ENCODE measurements at places on chromosomes 3 and 15. TPM values are rescaled to one million over a fixed set of nuclear protein-coding genes. Genes with fewer than 3 reads are reported as not detected.

DNA sequence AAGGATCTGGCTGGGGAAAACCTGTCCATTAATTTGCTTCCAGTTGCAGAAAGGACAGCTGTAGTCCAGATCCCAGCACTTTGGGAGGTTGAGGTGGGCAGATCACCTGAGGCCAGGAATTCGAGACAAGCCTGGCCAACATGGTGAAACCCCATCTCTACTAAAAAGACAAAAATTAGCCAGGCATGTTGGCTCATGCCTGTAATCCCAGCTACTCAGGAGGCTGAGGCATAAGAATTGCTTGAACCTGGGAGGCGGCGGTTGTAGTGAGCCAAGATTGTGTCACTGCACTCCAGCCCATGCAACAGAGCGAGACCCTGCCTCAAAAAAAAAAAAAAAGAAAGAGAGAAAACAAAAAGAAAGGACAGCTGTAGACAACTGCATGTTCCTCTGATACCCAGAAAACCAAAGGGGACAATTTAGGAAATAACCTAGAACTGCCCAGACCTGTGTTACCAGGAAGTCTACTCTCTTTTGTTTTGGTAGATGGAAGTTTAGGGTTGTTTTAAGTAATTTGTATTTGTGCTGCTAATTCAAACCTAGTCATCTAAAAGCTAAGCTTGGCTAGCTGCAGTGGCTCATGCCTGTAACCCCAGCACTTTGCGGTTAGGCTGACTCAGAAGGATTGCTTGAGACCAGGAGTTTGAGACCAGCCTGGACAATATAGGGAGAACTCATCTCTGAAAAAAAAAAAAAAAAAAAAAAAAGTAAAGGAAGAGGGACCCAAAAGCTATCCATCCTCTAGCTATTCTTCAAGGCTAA, 22.7 kb downstream of the EXD1 start:
- DNase-seq, result no peak

DNA sequence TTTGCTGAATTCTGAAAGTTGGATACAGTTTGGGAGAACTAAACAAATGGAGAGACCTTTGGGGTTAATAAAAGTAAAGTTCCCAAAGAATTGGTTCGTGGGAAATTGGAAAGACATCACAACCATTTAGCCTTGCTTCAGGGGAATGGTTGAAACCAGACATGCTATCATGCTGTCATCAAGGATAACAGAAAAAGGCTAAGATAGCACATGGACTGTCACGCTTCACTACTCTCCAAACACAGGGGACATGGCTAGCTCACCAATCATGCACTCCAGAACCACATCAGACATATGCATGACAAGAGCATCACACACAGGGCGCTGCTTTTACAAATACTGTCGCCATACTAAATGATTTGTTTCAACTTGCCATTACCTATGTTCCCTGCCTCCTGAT, 671.7 kb upstream of the ROBO1 start:
- no peak for DNase-seq

The ASB14 gene
- not detected for total RNA-seq

The UPK1B gene
- 49.2 TPM for total RNA-seq

DNA sequence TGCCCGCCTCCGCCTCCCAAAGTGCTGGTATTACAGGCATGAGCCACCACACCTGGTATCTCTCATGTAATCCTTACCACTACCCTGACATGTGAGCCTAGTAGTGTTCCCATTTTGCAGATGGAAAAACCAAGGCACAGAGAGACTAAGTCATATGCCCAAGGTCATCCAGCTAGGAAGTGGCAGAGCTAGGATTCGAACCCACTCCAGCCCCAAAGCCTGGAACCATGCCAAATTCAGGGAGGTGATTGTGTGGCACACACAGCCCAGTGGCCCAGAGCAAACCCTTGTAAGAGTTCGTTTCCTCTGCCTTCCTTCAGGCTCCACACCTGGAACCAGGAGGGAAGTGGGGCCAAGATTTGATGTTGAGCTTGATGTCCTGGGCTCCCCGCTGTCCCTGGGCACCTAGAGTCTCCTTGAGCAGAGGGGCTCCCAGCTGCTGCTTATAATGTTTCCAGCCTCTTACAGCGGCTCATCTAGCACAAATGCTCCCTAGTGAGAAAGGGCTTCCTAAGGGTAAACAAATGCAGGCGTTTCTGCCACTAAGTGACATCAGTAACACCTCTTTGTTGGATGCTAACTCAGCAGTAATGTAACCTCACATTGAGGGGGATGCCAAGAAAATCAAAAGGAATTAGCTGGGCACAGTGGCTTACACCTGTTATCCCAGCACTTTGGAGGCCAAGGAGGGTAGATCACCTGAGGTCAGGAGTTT, 3.6 kb downstream of the HAPLN3 start:
- DNase-seq, result no peak

The PTPRG gene
- total RNA-seq, result 29.3 TPM

The AHSG gene
- total RNA-seq, result 0.27 TPM

- DNase-seq, result no peak
Measured at GRCh38 chr3:69005071-69005790, 8.3 kb downstream of the EOGT start.

GRCh38 chr3:17399586-17399985, 342.8 kb downstream of the TBC1D5 start:
- DNase-seq, result no peak

DNA sequence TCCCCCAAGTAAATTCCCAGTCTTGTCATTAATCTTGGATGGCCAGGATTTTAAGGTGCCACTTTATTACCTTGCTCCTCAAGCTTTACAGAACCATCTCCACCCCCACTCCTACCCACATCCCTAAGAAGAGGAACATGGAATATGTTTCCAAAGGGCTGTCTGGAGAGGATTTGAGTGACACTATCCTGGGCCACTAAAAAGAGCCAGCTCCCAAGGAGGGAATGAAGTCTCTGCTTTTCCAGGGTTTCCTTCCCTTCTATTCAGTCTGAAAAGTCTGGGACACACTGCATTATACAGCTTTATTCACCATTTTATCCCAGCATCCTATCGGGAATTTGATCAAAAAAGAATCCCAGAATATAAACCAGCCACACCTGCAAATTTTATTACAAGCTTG, 35.6 kb upstream of the MECOM start:
- no peak for DNase-seq

The VWA5B2 gene
- total RNA-seq, result 23.7 TPM

- no peak for DNase-seq
Measured at GRCh38 chr3:48141604-48142137, 46.5 kb downstream of the CDC25A start.

DNA sequence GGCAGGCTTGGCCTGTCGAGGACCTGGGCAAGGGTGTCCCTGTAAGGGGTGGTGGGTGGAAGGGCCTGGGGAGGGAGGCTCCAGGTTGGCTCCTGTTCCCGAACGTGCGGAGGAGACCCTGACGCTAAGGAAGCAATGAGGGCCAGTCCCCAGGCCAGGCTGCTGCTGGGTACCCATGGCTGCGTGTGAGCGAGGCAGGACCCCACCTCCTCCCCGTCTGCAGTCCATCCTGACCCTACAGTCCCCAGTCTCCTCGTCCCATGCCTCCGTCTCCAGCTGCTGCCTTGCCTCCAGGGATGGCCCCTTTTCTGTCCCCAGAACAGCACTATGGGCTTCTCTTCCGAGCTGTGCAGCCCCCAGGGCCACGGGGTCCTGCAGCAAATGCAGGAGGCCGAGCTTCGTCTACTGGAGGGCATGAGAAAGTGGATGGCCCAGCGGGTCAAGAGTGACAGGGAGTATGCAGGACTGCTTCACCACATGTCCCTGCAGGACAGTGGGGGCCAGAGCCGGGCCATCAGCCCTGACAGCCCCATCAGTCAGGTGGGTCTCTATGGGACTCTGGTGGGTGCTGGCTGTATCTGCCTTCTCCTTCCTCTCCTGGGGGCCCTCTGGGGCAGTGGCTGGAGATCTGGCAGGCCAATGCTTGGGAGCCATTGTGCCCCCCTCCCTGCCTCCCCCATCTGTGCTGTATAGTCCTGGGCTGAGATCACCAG, 571 bp downstream of the FES start:
- DNase-seq, result no peak

- no peak for DNase-seq
Measured at GRCh38 chr3:186277268-186277909, 84.6 kb downstream of the DGKG start.

DNA sequence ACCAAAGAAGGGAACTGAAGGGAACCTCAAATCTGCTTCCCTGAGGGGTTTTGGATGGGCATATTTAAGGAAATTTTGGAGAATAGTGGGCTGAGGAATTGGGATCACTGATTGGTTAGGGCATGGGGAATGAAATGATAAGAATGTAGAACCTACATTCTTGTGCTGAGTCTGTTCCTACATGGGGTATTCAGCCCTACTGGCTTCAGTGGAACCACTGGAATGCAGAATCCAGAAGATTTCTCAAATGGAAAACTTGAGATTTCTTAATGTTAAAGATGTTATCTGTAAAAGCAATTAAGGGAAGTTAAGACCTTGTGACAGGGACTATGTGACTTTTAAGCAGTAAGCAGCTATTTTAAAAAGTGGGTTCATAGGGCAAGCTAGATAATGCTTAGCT, 1062.4 kb downstream of the AGBL1 start:
- no peak for DNase-seq

- DNase-seq, result no peak
Measured at GRCh38 chr15:101490922-101491733, 1.6 kb upstream of the PCSK6 start.

The SEMA7A gene
- 6.3 TPM for total RNA-seq

The GOLGA8S gene
- total RNA-seq, result 0.19 TPM

The CHDH gene
- 8.0 TPM for total RNA-seq

DNA sequence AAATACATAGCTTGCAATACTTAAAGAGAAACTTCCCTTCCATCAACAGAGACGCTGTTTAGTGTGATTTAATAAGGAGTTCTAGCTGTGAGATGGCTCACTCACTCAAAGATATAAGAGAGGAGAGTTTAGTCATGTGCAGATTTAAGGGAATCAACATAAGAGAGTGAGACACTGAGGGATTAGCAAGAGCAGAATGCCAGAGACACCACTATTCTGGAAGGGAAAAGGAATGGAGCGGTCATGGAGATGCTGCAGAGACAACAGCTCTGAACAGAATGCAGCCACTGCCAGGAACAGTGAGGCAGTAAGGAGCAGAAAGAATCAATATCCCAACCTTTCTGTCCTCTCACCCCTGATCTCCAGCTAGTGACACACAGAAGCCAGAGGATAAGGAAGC, 248.8 kb downstream of the MBNL1 start:
- no peak for DNase-seq

The TWF2 gene
- total RNA-seq, result 39.3 TPM

The CTXN2 gene
- total RNA-seq, result not detected

The CASR gene
- total RNA-seq, result 4.4 TPM

GRCh38 chr3:172166890-172167289, 127.5 kb downstream of the FNDC3B start:
- no peak for DNase-seq

DNA sequence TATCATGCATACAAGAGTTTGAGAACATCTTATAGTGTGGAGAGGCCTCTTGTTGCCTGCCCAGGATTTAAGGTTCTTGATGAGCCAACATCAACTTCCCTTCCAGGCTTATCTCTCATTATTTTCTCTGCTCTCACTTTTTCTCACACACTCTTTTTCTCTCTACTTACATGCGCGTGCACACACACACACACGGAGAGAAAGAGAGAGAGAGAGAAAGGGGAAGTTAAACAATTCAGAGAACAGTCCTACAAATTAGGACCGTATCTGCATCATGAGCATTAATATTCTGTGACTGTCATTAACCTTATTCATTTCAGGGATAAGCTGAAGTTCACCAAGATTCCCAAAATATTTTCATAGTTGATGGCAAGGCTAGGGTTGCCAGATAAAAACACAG, 269.0 kb downstream of the ZNF621 start:
- DNase-seq, result no peak

- DNase-seq, result no peak
Measured at GRCh38 chr15:65663521-65663920, 41.8 kb downstream of the SLC24A1 start.

DNA sequence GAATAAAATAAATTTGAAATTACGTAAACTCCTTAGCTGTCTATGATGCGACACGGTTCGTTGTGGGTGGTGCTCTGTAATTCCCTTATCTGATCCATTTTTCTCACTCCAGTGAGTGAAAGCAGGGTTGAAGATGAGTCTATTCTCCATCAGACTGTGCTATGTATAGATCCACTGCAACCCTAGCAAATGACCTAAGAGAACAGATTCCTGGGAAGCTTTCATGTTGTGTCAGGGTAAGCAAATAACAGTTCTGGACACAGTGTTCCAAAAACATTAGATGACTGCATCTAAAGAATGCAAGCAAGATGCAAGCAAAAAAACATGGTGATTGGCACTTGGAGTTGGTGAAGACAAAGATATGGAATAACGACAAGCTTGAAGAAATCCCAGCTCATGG, 239.3 kb downstream of the SLC9A9 start:
- no peak for DNase-seq

DNA sequence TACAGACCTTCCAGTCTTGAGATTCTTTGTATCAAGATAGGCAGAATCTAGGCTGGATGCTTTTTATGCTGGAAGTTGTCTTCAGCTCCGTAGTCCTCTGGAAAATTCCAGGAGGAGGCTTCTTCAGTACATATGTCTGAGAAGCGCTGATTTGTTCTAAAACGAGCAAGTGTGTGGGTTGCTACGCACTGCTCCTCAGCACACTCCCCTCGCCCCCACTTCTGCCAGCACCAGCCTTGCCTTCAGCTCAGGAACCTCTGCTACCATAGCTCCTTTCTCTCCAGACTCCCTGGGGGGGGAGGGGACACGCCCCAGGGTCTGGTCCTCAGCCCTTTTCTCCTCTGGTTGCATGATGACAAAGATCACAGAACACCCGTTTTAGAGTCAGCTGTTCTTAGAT, 75.5 kb upstream of the TRA2B start:
- DNase-seq, result no peak

- DNase-seq, result no peak
Measured at GRCh38 chr3:141500397-141500796, 13.6 kb downstream of the RASA2 start.

DNA sequence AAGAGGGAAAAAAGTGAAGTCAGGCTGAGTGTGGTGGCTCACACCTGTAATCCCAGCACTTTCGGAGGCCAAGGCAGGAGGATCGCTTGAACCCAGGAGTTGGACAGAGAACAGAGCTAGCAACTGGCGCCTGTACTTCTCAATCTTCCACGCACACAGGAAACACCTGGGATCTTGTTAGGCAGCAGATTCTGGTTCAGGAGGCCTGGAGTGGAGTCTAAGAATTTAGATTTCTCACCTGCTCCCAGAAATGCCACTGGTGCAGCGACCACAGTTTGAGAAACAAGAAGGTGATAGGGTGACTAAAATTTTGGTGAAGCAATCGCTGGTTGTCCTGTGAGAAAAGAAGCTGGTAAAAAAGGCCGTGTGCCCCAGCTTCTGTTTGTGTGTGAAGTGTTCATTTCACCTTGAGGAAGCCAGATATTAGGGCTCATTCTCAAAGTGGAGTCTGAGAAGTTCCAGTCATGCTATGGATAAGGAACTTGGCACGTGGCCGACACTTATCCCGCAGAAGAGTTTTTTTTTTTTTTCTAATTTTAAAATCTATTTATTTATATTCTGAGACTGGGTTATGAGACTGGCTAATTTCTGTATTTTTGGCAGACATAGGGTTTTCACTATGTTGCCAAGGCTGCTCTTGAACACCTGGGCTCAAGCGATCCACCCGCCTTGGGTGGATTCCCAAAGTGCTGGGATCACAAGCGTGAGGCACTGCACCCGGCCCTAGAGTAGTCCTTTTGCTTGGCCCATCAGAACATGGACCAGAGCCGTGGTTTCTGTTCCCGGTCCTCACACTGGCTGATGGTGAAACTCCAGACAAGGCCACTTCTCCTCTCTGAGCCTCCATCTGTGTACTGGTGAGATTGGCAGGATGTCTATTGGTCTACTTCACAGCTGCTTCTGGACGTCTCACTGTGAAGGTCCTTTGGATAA, 324.6 kb upstream of the PROK2 start:
- DNase-seq, result no peak

GRCh38 chr15:73142802-73143762, 90.8 kb downstream of the NEO1 start:
- no peak for DNase-seq

Data from type B pancreatic cell (in vitro differentiated cells).